ENCODE measurements at places on chromosomes 16 and 17.

DNA sequence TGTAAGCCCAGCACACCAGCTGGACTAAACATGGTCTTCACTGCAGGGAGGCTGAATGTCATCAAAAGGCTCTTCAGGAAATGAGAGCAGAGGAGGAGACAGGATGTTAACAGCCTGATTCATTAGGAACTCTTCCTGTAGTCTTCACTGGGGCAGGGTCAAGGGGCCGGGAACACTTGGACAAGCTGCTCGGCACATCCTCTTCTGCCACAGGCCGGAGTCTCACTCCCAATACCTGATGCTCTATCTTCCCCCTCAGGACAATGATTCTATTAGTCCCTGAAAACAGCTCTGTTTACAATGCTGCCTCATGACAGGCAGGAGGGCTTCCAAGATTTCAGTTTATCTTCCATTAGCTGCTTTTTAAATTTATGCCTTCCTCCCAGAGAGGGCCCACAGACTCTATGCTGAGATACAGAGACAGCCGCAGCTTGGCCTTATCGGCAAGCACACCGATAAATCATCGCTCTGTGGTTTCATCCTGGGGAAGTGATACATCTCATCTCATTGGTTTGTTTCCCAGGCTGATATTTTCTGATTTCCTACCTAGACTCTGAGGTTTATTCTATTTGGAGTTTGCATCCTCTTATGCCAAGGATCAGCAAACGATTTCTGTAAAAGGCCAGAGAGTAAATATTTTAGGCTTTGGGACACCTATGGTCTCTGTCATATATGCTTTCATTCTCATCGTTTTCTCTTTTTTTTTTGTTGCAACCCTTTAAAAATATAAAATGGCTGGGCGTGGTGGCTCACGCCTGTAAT is 214.0 kb upstream of the ASIC2 start:
- no peak for DNase-seq

DNA sequence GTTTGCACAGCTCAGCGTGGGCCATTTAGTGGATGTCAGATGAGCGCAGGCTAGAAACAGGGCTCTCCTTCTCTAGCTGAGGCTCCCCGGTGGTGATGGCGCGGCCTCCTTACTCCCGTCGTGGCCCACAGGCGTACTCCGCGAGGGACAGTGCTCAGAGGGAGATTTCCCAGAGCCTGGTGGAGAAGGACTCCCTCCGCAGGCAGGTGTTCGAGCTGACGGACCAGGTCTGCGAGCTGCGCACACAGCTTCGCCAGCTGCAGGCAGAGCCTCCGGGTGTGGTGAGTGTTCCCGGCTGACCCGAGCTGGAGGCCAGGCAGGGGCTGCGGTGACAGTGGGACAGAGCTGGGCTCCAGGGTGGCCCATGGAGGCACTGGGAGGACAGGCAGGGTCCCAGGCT is 21.4 kb downstream of the CARD14 start:
- DNase-seq, result no peak

- no peak for DNase-seq
These were observed 29.4 kb downstream of the SLC12A3 start for GRCh38 chr16:56894331-56894917.

- DNase-seq, result peak; percentile 91
These were observed 54.8 kb upstream of the MAP3K14 start for GRCh38 chr17:45371414-45372324.

DNA sequence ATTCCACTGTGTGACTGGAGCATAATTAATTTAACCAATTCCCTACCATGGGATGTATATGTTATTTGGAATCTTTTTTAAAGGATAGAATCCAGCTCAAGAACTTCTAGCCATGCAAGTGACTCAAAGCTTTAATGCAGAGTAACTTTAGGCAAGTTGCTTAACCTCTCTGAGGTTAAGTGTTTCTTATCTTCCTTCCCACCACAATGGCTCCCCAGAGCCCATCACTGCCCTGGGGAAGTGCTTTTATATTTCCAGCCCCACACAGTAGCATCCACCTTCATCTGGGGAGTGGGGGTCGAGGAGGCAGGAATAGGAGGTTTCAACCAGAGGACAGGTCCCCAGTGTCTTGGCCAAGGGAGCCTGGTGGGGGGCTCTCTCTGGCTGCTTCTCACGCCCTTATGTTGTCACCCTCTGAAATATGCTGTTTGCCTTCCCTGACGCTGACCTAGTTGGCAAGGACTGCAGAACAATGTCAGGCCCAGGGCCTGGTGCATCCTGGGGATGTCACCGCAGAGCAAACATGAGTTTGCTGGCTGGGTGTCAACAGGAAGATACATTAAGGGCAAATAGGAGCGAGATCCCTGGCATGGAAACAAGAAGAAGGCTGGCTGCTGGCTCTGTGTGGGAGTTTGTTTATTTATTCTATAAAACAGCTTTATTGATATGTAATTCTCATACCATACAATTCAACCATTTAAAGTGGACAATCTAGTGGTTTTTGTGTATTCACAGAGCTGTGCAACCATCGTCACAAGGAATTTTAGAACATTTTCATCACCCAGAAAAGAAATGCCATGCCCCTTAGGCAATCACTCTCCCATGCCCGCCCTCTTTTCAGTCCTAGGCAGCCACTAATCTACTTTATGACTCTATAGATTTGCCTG is 46.6 kb upstream of the WSB1 start:
- peak; percentile 37 for DNase-seq

- no peak for DNase-seq
These were observed 604 bp downstream of the HS3ST3B1 start for GRCh38 chr17:14301279-14302090.
